Gastroesophageal sphincter (tissue), 4 donors: ENCODE measurements at places on chromosomes 7 and 10. TPM values are rescaled to one million over a fixed set of nuclear protein-coding genes. Genes with fewer than 3 reads are reported as not detected.

- ATAC-seq, result no peak
These were observed 102.7 kb downstream of the GRID1 start for GRCh38 chr10:86263907-86264306.

- no peak for ATAC-seq
These were observed 290.3 kb downstream of the CDK14 start for GRCh38 chr7:90886416-90886815.

- no peak for ATAC-seq
These were observed 562 bp downstream of the NUB1 start for GRCh38 chr7:151342102-151342646.

DNA sequence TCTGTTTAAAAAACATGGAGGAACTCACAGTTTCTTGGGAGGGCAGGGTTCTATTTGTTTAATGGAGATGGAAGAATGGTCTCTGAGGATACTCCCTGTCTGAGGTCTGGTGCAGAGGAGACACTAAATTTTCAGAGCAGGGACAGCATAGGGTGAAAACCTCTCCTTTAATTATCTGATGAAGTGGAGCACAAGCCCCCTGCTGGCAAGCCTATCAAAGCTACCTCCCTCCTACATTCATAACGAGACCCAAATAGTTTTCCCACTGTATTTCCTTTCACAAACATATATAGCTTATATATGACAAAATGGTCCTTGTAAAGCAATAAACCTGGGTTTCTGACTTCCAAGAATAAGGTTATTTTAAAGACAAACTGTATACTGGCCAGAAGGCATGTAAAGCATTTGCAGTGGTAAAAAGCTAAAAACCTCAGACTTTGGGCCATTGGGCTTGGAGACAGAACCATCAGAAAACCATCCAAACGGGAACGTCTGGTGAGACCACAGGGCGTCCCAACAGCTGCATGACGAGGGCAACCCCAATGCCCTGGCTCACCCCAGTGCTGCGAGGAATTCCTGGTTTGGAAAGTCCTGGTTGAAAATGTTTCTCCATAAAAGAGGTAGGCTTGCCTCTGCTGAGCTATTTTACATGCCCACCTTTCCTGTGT, 201.3 kb downstream of the FANK1 start:
- no peak for ATAC-seq

- no peak for ATAC-seq
These were observed 59.7 kb upstream of the RAB11FIP2 start for GRCh38 chr10:118106426-118106825.

DNA sequence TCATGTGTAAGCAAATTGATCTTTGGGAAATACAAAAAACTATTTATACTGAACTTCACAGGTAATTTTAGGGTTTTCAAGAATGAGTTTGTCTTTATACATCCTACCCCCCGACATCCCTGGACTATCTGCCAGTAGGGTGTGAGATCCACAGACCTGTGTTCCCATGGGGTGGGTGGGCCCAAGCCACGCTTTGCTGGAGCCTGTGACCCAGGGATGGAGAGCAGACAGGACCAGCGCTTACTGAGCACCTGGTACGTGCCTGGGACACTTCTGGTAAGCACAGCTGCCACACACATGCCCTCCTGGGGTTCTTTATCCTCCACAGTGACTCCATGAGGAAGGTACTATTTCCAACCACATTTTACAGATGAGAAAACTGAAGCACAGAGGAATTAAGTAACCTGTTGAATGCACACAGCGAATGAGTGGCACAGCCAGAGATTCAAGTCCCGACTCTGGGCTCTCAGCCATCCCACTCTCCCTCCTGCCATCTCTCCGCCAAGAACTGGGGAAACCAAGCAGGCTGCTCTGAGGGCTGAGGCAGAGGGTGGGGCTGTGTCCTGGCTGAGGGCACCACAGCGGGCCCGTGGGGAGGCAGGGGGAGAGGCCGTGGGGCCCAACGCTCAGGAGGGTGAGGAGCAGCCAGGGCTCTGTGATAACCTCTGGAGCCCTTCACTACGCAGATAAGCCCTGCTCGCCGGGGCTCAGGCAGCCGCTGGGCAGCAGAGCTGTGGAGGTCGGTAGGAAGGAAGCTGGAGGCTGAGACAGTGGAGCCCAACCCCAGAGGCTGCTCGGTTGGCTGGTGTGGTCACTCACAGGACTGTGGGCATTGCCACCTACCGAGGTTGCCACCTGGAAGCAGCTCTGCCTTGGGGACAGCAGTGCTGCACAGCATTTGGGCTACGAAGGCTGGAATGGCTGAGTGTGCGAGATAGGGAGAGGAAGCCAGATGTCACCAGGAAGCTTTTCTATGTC, 124.2 kb downstream of the ARHGAP22 start:
- no peak for ATAC-seq

- peak; percentile 95 for ATAC-seq
These were observed 19.0 kb upstream of the ANKRD2 start for GRCh38 chr10:97553575-97554031.

DNA sequence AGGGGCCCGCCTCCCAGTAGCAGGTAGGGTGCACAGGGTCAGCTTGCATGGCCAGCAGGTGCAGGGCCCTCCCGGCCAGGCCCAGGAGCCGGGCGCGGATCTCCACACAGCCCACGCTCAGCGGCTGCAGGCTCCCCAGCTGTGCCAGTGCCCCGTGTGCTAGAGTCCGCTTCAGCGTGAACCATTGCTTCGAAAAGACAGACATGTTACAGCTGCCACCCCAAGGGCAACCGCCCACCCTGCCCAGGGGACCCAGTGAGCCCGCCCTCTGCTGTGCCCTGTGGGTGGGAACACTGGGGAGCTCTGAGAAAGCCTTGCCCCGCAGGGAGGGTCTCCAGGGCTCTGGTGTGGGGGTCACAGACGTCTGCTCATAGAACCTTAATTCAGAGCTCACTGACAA, 64.3 kb upstream of the NKX6-2 start:
- ATAC-seq, result no peak

- ATAC-seq, result no peak
These were observed 276.3 kb upstream of the KCND2 start for GRCh38 chr7:119996634-119997033.

DNA sequence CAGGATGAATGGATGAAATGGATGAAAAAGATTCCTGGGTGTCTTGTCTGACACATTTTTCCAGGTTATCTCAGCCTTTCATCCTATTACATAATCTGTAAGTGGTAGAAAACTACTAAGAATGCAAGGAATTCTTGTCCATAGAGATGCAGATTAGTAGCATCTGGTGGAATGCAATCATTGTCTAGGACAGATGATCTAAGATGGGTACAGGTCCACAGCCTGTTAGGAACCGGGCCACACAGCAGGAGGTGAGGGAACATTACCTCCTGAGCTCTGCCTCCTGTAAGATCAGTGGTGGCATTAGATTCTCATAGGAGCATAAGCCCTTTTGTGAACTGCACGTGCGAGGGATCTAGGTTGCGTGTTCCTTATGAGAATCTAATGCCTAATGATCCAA, 225.0 kb downstream of the CALN1 start:
- no peak for ATAC-seq

GRCh38 chr7:92645114-92646061, 55.2 kb upstream of the FAM133B start:
- no peak for ATAC-seq

DNA sequence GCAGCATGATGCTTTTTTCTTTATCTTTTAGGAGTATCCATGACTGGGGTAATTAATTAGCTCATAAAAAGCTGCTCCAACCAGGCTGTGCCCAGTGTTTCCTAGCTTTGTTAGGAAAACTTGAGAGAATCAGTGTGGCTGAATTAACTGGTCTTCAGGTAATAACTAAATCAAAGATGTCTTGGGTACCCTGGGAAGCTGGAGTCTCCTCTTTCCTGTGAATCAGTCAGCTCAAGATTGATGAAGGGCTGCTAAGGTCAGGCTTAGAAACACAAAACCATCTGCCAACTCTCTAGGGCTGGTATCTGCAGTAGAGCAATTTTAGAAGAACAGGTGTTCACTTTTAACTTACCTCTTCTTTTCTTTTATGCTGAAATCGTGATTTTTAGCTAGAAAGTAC, 21.4 kb upstream of the ATOH7 start:
- ATAC-seq, result no peak

DNA sequence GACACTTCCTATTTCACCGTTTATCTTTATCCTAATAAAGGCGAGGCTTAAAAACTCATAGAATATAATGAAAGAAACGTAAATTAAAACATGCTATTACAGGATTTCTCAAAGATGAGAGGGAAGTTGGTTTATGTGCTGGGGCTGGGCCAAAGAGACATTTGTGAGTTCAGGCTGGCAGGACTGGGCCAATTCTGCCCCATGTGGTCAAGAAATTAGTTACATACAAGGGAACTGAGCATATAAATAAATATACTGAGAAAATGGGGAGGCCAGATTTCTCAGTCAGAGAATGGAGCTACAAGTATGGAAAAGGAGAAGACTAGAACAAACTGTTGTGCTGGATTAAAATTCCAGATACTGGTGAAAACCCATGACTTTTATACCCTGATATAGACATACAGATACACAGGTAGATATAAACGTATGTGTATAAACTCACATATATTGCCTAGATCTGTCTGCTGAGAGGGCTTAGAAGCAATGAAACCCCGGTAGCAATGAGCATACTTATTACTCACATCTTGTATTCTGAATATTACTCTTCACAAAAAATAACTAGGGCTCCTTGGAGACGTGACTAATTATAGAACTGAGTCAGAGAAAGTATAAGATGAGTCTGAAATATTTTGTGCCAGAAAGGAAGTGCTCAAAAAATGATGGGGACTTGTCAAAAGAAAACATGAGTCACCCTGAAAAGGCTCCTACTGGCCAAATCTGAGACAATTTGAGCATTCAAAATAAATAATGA, 155.7 kb upstream of the FGFR2 start:
- ATAC-seq, result no peak

- no peak for ATAC-seq
These were observed 45.4 kb downstream of the CNNM1 start for GRCh38 chr10:99374526-99374925.

DNA sequence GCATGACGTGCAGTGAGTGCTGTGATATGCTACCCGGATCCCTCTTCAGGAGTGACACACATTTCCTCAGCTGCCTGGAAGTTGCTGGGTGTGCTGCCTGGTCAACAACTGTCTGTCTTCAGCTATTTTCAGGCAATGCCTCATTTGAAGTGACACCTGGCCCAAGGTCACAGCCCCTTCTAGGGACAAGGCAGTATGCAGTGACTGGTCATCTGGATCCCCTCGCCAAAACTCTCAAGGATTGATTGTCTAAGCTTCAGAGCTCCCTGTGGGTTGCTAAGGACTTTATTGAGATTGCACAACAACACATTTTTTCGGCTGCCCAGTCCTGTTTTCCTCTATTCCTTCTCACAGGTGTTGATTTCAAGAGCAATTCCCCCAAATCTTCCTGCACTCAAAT, 108.8 kb downstream of the GNAI1 start:
- ATAC-seq, result no peak

- ATAC-seq, result no peak
These were observed 45.6 kb upstream of the PDE1C start for GRCh38 chr7:32115831-32116230.

- no peak for ATAC-seq
These were observed 82.0 kb downstream of the BMS1 start for GRCh38 chr10:42864575-42864974.

The CAV1 gene
- total RNA-seq, result 634 TPM

The FBXL13 gene
- total RNA-seq, result 5.8 TPM

The WEE2 gene
- total RNA-seq, result not detected

The PIP gene
- not detected for total RNA-seq

The RELN gene
- total RNA-seq, result 3.8 TPM

The STRIP2 gene
- total RNA-seq, result 2.6 TPM

The WNT8B gene
- not detected for total RNA-seq

The DNAJB6 gene
- total RNA-seq, result 133 TPM

The AGR3 gene
- not detected for total RNA-seq

The EPO gene
- not detected for total RNA-seq
